ENCODE measurements at places on chromosomes 2 and 18.

DNA sequence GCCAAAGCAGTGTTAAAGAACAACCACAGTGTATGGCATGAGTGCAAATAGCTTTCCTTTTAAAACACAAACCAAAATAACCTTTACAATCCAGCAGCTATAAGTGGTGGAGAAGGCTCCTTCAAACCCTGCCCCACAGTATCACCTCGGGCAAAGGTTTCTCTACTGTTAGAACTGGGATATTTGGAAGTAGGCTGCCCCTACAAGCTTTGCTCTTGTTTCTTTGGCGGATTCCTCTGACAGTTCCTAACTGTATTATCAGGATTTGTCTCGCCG is 214.8 kb downstream of the ZNF521 start:
- DNase-seq, result no peak

DNA sequence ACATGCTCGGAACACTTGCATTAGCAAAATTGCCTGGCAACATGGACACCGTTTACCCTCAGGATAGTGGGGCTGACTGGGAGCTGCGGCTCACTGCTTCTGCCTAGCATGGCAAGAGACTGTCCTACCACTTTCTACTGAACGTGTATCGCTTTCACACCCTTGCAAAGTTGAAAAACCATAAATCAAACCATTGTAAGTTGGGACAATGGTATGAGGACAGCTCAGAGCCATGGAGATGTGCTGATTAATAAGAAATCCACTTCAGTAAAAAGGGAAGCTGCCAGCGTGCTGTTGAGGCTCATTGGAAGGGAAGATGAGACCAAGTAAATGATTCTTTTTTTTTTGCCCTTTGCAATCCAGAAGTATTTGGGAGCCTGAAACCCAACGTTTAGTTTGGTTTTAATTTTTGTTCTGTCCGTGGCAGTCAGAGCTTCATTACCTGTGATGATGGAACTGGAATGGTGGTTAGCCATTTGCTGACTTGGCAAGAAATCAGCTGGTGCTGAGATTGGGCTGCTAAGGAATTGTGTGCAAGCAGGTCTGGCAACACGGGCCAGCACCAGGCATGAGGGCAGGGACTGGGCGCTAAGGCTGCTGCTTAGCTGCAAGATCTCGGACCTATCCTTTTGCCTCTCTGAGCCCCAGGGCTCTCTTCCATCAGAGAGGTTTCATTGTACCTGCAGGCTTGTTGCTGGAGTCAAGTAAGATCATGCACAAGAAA is 75.5 kb upstream of the HS6ST1 start:
- peak; percentile 79 for DNase-seq

GRCh38 chr2:166282154-166282553 is 93.6 kb downstream of the SCN9A start:
- DNase-seq, result no peak

GRCh38 chr2:7697052-7697451 is 779.8 kb downstream of the RNF144A start:
- no peak for DNase-seq

DNA sequence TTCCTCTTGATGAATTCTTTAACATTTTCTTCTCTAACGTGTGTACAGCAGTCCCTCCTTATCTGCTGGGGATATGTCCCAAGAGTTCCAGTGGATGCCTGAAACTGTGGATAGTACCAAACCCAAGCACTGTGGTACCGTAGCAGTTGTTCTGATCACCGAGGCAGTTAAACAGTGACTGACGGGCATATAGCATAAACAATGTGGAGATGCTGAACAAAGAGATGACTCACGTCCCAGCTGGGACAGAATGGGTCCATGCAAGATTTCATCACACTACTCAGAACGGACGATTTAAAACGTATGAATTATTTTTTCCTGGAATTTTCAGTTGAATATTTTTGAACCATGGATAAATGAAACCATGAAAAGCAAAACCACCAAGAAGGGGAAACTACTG is 54.5 kb upstream of the SPAG16 start:
- DNase-seq, result no peak

All from cerebellar cortex (tissue), 1 donor.